ENCODE measurements at places on chromosomes 11 and 22.

DNA sequence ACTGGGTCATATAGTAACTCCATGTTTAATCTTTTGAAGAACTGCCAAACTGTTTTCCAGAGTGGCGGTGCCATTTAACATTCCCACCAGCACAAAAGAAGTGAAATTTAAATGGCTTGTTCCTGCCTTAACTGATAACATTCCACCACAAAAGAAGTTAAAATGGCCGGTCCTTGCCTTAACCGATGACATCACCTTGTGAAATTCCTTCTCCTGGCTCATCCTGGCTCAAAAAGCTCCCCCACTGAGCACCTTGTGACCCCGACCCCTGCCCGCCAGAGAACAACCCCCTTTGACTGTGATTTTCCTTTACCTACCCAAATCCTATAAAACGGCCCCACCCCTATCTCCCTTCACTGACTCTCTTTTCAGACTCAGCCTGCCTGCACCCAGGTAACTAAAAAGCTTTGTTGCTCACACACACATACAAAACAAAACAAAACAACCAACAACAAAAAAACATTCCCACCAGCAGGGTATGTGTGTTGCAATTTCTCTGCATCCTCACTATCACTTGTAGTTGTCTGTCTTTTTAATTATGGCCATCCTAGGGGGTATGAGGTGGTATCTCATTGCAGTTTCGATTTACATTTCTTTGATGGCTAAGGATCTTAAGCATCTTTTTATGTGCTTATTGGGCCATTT lies 109.0 kb downstream of the FAR1 start:
- DNase-seq: no peak

DNA sequence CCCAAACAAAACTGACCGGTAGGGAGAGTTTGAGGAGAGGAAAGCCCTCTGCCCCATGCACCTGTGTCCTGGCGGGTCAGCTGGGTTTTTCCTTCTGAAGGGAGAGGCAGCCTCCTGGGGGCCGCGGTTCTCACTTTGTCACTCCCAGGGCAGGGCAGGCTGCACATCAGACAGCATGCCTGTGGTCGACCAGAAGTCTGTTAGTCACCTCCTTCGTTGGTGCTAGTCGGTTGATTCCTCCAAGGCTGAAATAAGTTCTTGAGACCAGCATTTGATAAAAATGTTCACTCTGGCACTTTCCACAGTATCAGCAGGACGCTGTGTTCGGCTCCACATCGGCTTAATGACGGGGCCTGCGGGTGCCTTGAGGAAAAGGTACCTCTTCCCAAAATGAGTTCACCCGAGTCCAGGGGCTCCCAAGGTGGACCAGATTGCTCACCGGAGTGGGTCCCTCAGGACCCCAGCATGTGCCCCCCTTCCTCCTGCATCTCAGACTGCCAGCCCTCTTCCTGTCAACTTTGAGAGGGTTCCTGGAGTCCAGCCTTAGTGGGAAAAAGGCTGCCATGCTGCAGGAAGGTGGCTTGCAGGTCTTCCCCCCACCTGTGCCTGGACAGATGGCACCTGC lies 373.7 kb upstream of the B3GAT1 start:
- no peak for DNase-seq

- DNase-seq: no peak
Observed at GRCh38 chr11:15849257-15849656, 507.1 kb downstream of the SOX6 start.

DNA sequence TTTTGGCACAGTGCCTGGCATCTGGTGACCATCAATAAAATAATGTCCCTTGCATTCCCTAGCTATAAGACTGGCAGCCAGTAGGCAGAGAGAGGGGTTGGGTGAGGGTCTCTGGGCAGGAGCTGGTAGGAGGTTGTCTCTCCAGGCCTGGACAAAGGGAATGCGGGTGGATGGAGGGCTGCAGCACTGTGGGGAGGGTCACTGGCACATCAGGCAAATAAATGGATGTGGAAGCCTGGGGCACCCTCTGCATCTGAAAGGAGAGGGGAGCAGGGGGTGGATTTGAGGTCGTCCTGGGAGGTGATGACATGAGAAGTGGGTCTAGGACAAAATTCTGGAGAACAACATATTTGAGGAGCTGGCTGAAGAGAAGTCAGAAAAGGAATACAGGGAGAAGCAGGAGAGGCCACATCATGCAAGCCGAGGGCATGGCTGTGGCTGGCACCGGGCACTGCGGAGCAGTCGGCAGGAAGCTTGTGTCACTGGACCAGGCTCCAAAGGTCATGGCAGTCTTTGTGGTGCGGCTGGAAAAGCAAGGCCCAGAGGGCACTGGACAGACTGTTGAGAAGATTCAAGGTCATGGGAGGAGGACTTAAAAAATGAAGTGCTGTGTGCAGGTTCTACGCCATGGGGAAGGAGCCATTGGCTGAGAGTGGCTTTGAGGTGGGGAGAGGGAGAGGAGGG lies 36.5 kb upstream of the THY1 start:
- DNase-seq: no peak

DNA sequence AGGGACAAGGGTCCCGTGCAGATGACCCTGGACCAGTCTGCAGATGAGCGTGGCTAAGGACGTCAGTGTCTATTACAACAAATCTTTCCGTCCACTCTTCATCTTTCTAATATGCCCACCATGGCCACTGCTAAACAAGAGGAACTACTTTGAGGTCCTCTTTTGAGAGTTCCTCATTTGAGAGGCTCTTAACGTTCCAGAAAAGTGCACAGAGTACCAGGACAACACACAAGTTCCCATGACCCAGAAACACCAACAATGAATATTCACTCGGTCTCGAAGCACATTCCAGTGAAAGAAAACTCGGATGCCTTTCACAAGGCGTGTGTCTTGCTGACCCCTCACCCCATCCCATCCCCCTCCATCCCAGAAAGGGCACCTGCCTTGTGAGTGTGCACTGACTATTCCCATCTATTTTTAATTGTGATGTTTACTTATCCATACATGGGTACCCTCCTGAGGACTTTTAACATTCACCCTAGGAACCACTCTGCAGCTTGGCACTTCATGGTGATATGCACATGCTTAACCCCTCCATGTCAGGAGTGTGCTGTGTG lies 157.0 kb downstream of the SHANK2 start:
- DNase-seq: no peak

- no peak for DNase-seq
Observed at GRCh38 chr11:35764417-35764816, 101.8 kb downstream of the TRIM44 start.

GRCh38 chr11:119318240-119319135 lies 1.6 kb upstream of the MCAM start:
- DNase-seq: no peak

DNA sequence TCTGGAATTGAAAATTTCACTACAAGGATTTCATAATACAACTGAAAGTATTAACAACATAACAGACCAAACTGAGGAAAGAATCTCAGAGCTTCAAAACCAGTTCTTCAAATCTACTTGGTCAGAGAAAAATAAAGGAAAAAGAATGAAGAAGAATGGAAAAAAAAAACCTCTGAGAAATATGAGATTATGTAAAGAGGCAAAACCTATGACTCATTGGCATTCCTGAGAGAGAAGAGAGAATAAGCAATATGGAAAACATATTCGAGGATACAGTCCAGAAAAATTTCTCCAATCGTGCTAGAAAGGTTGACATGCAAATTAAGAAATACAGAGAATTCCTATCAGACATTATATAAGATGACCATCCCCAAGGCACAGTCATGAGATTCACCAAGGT lies 23.4 kb upstream of the GPR83 start:
- no peak for DNase-seq

- no peak for DNase-seq
Observed at GRCh38 chr11:104534278-104534677, 364.0 kb downstream of the CASP12 start.

DNA sequence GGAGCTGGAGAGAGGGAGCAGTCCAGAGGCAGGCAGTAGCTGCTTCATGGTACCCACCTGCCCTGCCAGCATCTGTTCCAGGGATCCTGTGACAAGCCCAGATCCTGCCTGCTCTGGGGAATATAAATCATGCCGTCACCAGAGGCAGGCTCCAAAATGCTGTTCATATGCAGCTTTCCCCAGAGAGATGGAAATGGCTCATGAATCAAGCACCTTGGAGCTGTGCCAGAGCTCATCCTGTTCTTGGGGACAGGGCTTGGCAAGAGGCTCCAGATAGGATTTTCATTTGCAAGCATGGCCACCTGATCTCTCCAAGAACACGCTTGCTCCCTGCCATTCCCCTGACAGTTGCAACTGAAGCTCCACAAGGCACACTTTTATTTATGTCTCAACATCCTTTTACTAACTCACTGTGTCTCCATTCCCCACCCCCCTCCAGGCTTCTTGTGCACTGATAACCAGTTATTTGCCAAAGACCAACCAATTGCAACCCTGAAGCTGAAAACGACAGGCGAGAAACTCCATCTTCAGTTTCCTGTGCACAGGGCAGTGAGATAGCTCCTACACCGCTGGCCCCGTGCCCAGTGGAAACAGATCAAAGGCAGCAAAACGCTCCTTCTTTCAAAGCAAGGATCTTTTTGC lies 115.8 kb upstream of the PITPNB start:
- peak; percentile 95 for DNase-seq

DNA sequence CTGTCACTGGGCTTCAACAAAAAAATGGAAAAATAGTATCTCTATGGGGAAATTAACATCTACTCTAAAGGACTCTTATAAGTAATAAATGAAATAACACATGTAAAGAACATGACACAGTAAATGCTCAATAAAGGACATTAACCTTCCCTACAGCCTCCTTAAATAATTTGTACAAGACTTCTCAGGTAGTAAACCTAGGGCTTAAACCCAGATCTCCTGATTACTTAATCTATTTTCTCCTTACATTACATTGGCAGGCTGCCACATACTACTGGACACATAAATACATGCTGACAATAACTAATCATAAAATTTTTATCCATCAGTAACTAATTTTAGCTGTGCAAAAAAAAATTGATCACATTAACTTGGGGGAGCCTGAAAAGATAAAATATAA lies 4.9 kb downstream of the AMBRA1 start:
- DNase-seq: no peak

- no peak for DNase-seq
Observed at GRCh38 chr22:50563413-50564160, 868 bp upstream of the SYCE3 start.
